Effector memory CD8-positive, alpha-beta T cell (primary cell): ENCODE measurements at places on chromosomes 13 and 19.
A peak's percentile ranks its signal among the peaks of the same experiment; 100 is the strongest.

DNA sequence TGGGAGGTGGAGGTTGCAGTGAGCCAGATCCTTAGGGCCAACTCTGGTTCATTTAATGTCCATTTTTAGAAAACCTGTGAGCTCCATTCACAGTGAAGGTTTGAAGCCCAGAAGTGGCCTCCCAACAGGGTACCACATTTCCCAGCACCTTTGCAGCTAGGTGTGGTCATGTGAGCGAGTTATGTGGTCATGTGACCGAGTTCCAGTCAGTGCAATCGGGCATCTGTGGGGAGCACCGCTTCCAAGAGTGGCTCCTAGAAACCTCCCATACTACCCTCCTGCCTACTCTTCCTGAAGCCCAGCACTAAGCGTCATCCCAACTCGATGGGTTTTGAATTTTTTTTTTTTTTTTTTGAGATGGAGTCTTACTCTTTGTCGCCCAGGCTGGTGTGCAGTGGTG is 663 bp upstream of the PLA2G4C start:
- DNase-seq, result no peak

DNA sequence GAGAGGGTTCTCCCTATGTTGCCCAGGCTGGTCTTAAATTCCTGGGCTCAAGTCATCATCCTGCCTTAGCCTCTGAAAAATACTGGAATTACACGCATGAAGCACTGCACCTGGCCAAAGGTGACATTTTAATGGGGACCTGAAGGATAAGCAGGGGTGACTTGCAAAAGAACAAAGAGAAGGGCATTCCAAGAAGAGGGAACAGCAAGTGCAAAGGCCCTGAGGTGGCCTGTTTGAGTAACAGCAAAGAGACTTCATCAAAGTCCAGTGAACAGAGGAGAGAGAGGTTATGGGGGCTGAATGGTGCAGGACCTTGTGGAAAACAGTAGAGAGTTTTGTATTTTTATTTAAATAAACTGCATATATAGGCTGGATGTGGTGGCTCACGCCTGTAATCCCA is 4.1 kb downstream of the CA11 start:
- DNase-seq, result no peak

- no peak for DNase-seq
These were observed 480.0 kb downstream of the ZNF536 start for GRCh38 chr19:30852168-30852567.

GRCh38 chr19:54390942-54391577 is 24.2 kb upstream of the TTYH1 start:
- peak; percentile 66 for DNase-seq

- no peak for DNase-seq
These were observed 38.7 kb downstream of the C13orf46 start for GRCh38 chr13:113935001-113935844.

GRCh38 chr13:20495087-20496023 is 30.3 kb downstream of the CRYL1 start:
- DNase-seq, result peak; percentile 61

DNA sequence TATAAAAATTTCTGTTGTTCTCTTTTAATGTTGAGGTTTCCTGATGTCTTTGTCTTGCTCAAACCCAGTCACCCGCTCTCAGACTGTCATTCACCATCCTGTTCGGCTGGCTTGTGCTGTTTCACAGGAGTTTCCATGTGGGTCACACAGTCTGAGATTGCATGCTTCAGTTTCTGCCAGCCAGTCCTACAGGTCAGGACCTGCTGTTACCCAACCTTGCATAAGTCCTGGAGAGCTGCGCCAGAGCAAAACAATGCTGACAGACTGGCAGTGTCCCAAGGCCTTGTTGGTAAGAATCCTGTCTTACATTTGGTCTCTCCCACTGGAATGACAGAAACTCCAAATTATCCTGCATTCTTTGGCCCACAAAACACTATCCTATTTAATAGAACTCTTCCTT is 340.0 kb upstream of the SLITRK5 start:
- no peak for DNase-seq

- no peak for DNase-seq
These were observed 141 bp downstream of the TRPC4 start for GRCh38 chr13:37869506-37869755.

GRCh38 chr13:97026531-97027161 is 32.4 kb upstream of the OXGR1 start:
- DNase-seq, result no peak

DNA sequence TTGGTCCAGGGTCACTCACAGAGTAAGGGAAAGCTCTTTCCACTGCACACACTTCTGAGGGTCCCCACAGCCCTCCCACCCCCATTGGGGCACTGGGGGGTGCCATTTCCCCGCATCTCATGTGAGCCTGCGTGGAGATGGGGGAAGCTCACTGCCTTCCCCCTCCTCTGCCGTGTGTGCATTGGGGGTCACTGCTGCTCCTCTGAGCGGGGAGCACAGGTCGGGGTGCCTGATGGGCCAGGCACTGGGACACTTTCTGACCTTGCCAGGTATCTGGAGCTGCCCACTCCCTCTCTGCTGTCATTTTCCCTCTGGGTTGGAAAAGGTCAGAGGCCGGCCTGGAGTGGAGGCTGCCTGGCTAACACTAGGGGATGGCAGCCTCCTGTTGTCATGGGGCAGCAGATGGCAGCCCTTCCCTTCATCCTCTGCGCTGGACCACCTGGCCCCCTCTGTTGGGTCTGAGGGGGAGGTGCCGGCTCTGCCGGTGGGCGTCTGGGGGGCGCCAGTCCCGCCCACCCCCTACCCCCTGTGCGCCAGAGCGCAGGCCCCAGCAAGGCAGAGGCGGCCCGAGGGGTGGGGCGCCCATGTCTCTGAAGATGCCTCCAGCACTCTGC is 9.1 kb downstream of the SSBP4 start:
- no peak for DNase-seq

- DNase-seq, result no peak
These were observed 46.7 kb upstream of the DACH1 start for GRCh38 chr13:71913717-71914116.

DNA sequence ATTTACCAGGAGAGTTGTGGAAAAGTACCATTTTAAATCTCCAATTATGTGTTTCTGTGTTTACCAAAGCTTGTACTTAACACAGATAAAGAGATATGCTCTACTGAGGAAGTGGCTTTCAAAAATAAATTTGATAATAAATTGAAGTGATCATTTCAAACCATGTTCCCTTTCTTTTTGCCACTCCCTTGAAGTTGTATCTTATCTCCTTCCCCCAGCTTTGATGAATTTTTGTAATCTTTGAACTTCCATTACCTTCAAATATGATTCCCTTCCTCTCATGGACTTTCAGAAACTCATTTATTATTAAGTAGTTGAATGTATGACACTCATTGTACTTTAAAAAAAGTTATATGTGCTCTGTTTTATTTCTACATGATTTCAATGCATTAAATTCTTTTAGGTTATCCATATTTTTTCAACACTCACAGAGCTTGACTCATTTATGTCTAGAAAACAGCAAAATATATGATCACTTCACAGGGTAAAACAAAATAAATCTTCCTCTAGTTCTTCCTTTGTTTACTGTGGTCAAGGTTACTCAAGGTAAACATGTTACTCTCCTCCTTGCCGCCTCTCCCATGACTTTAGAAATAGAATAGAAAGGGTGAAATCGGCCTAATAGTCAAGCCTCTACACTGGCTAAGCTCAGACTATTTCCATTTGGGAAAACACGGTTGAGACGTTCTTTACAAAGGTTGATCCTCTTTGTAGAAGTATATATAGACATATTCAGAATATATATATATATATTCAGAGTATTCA is 251.2 kb upstream of the SPRY2 start:
- DNase-seq, result no peak

DNA sequence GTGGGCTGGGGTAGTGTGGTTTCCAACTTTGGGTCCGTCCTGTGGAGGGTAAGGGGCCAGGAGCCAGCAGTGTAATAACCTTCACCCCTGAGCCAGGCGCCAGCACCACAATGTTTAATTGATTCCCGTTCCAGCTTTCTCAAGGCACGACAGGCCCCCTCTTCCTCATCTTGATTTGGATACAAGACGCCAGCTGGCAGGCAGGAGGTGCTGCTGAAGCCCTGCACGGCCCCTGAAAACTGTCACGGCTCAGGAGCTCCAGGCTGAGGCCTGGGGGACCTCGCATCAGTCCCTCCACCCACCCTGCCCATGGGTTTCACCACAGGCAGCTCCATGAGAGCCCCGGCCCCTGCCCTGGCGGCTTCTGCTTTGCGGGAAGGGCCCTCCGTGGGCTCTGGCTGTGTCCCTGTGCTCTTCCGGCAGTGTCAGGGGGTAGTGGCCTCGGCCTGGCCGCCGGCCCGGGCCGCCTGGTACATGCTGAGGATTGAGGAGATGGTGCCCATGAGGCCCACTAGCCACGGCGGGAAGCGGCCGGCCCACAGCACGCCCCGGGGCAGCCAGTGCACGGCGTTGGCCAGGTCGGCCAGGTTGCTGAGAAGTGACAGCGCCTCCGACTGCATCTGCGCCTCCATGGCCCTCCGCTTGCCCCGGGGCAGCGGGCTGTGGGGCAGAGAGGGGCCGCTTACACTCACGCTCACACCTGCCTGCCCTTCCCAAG is 11.9 kb downstream of the PEX11G start:
- no peak for DNase-seq

GRCh38 chr13:81393721-81394120 is 1052.8 kb upstream of the SPRY2 start:
- DNase-seq, result no peak

- DNase-seq, result no peak
These were observed 18.6 kb downstream of the POP4 start for GRCh38 chr19:29624489-29625185.

DNA sequence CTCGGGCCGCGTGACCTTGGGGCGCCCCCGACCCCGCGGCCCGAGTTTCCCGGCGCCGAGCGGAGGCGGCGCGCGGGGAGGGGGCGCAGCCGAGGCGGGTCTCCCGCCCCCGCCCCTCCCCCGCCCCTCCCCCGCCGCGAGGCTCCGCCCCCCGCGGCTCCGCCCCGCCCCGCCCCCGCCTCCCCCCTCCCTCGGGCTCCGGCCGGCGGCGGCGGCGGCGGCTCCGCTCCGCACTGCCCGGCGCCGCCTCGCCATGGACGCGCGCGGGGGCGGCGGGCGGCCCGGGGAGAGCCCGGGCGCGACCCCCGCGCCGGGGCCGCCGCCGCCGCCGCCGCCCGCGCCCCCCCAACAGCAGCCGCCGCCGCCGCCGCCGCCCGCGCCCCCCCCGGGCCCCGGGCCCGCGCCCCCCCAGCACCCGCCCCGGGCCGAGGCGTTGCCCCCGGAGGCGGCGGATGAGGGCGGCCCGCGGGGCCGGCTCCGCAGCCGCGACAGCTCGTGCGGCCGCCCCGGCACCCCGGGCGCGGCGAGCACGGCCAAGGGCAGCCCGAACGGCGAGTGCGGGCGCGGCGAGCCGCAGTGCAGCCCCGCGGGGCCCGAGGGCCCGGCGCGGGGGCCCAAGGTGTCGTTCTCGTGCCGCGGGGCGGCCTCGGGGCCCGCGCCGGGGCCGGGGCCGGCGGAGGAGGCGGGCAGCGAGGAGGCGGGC is at the start of gene HCN2:
TSS of gene HCN2 (plus strand) at position 189 of the 703 bp plus-strand sequence. CDS start at position 254, 65 bp downstream.
- no peak for DNase-seq

GRCh38 chr13:56864451-56864850 is 276.3 kb upstream of the PRR20A start:
- no peak for DNase-seq

DNA sequence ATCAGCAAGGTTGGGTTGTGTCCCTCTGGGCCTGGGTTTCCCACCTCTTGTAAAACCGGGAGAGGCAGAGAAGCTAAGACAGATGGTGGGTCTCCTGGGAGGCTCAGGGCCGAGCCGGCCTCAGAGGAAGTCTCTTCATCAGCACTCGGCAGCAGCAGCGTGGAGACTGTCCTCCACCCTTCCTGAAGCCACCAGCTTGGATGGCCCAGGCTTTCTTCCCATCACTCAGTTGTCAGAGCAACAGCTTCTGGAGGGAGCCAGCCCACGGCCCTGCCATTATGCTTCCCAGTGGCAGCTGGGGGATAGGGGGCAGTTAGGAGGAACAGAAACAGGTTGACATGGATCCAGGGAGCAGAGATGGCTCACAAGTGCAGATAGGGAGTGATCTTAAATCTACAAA is 191.0 kb downstream of the KATNAL1 start:
- no peak for DNase-seq

GRCh38 chr19:39617745-39618144 is 15.4 kb downstream of the LGALS13 start:
- no peak for DNase-seq

- no peak for DNase-seq
These were observed 493 bp upstream of the LHFPL6 start for GRCh38 chr13:39603424-39603947.

- DNase-seq, result no peak
These were observed 589 bp downstream of the RBM26 start for GRCh38 chr13:79405501-79405830.

- no peak for DNase-seq
These were observed 21.7 kb upstream of the LAMP1 start for GRCh38 chr13:113275387-113275786.

GRCh38 chr19:48424694-48425219 is 21.0 kb upstream of the GRWD1 start:
- DNase-seq, result no peak

DNA sequence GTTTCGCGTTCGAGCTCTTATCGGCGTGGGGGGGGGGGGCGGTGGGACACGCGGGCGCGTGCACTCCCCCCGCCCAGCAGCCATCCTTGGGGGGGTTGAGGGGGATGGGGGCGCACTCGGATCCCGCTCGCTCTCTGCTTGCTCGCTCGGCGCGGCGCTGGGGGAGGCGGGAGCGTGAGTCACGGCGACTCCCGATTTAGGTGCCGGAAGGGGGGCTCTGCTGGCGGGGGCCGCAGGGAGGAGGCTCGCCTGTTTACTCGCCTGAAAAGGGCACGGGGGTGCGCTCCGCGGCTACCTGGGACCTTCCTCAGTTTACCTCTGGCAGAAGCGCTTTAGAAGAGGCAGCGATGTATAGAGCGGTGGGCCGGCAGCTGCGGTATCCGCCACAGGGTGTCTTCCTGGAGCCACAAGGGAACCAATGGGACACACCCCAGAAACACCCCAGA is 1.1 kb upstream of the PDE4A start:
- no peak for DNase-seq

DNA sequence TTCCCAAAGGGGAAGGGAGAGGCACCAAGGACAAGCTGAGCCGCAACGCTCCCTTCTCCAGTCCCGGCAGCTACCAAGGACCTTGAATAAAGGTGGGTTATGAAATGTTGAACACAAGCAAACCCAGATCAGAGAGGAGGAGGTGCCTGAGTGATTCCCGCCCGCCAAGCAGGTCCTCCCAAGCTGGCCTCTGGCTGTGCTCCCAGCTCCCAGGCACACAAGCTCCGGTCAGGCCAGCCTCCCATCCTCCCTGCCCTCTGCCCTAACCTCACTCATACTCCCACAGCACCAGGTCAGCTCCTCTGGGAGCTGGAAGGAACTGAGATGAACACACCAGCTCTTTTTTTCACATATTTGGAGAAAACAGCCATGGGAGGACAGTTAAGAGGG is 3.7 kb downstream of the NAPA start:
- no peak for DNase-seq

GRCh38 chr19:18895824-18896341 is at the start of gene CERS1:
TSS of gene CERS1 (minus strand) at chr19:18896158. CDS start at chr19:18896072, 86 bp downstream.
- DNase-seq, result no peak

GRCh38 chr19:35088131-35088913 is 27.3 kb upstream of the FXYD3 start:
- DNase-seq, result no peak

- no peak for DNase-seq
These were observed 21.9 kb downstream of the IGFL1 start for GRCh38 chr19:46251416-46251815.
